ENCODE measurements at places on chromosomes 12 and 14.

GRCh38 chr14:70887207-70887681 lies 20.0 kb upstream of the PCNX1 start:
- DNase-seq: no peak

GRCh38 chr14:74358176-74358829 lies 10.0 kb downstream of the VRTN start:
- DNase-seq: no peak

DNA sequence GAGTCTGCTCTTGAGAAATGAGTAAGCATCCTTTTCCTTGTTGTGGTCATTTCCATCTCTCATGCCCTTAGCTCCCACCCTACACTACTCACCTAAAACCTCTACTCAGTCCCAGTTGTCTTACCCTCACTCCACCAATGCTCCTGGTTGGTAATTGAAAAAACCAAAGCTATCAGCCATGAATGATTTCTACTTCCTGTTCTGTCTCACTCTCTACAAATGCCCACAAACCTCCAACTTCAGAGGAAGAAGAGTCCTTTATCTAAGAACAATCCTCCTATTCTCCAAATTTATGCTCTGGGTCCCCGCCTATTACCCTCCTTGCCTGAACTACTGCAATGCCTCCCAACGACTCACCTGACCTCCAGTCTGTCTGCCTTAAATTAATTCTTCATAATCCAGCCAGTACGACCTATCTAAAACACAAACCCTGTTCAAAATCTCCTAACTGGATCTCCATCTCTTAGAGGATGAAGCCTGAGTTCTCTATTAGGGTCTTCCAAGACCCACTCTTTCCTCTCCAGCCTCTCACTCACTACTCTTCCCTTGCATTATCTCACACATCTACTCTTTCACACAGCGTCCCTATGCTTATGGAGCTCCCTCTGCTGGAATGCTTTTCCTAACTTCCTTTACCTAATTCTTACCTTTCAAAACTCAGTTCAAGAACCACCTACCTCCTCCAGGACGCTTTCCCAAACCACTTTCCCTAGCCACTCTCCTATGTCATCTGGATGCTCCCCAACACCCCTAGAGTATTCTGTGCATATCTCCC lies 2.2 kb downstream of the DHRS1 start:
- no peak for DNase-seq

DNA sequence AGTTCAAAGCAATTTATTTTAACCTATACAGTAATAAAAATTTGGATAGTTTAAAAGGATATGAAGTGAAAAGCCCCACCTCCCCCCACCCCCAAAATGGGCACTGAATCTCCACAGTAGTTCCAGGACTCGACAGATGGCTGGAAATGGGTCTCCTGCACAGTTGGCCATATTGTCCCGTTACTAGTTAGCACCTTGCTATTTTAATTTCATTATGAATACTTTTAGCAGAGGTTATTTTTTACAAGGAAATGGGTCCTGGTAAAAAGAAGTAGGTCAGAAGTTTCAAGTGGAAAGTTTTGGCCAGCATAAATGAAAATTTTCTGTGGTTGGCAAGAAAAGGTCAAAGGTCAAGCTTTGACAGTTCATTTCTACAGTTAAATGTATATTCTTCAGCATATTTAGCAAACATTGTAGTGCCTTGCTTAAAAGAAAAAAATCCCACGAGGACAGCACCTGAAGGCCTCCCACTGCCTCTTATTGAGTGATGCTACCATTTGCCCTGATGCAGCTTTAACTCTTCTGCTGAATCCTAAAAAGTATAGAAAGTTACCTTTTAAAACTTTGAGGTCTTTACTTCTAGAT lies 28.3 kb downstream of the MTHFD1 start:
- DNase-seq: no peak

- no peak for DNase-seq
Measured at GRCh38 chr12:52003016-52003550, 3.7 kb upstream of the TAMALIN start.

GRCh38 chr12:1320021-1320420 lies 274.4 kb downstream of the FBXL14 start:
- DNase-seq: no peak

- DNase-seq: no peak
Measured at GRCh38 chr14:23483236-23483854, 13.8 kb downstream of the NGDN start.

- DNase-seq: no peak
Measured at GRCh38 chr14:68507544-68508081, 285.3 kb downstream of the ZFP36L1 start.

DNA sequence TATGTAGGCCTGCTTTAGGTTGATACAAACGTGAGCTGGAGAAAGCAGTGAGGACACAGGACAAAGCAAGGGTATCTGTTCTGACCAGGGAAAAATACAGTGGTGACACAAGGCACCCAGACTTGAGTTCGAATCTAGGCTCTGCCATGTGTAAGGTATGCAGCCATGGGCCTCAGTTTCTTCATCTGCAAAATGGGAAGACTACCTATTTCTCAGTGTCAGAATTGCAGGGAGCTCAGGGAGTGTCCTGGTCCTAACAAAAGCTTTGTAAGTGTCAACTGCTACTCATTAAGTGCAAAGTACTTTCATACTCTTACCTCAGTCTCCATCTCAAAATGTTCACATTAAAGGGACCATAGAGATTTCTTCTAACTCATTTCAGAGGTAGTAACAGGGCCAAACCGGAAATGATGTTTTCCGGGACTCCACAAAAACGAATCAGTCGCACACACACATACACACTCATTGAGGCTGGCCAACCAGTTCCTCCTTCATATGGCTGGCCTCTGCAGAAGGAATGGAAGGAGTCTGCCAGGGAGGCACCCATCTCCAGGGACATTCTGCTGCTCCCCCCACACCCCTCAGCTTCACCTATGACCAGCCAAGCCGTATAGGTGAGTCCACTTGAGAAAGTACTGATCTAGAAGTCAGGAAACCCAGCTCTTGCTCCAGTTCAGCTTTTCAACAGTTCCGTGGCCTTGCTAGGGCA lies 7.8 kb downstream of the CTDSP2 start:
- no peak for DNase-seq

GRCh38 chr12:26533211-26533610 lies 299.8 kb downstream of the ITPR2 start:
- DNase-seq: no peak

DNA sequence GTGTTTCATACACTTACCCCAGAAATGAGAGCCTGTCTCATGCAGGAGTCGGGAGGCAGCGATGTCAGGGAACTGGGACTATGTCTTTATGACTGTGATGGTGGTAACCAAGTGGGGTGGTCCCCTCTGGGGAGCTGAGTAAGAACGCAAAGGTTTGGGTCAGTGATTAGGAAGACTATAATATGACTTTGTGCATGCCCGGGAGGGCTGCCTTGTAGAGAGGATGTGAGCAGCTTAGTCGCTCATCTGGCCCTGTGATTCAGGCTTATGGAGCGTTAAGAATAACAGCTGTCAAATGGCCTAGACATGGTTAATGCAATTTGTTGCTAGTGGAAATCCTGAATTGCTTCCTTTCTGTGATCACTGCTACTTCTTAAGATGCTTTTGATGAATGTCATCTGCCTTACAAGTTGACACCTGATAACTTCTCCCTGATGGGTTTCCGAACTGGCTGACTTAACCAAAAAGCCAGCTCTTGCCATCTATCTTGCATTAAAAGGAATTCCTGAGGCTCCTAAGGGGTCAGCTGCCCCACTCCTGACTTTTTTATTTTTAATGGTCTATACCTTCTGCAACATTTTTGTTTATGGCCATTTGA lies 35.4 kb upstream of the AACS start:
- DNase-seq: no peak

- DNase-seq: no peak
Measured at GRCh38 chr14:69845050-69845581, 34.1 kb upstream of the SMOC1 start.

GRCh38 chr12:126608607-126609175 lies 1543.5 kb downstream of the AACS start:
- DNase-seq: no peak

DNA sequence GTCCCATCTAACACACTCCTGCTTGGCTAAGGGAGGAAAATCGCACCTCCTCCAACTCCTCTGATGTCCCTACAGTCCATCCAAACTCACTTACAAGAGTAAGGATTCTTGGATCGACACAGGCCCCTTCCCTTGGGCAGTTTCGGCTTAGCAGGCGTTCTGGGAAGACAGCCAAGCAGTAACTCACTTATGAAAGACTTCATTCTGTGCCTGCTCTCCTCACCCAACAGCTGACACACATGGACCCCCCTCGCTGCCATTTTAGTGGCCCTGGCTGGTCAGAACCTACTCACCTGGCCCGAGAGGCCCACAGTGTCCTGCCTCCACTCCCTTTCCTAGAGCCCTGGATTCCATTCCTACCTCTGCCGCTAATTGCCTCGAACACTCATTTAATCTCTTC lies 52.3 kb upstream of the BCL2L14 start:
- DNase-seq: no peak

DNA sequence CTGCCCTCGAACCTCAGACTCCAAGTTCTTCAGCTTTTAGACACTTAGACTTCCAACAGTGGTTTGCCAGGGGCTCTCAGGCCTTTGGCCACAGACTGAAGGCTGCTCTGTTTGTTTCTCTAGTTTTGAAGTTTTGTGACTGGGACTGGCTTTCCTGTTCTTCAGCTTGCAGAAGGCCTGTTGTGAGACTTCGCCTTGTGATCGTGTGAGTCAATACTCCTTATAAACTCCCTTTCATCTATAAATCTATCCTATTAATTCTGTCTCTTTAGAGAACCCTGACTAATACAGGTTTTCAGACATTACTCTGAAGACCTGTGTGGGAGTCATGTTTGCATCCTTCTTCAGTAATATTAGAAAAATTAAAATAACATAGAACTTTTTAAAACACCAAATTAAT lies 289.1 kb downstream of the RMST start:
- no peak for DNase-seq

GRCh38 chr14:77026930-77027537 lies 1.5 kb downstream of the IRF2BPL start:
- DNase-seq: no peak

- DNase-seq: no peak
Measured at GRCh38 chr12:11853126-11853525, 203.7 kb downstream of the ETV6 start.

DNA sequence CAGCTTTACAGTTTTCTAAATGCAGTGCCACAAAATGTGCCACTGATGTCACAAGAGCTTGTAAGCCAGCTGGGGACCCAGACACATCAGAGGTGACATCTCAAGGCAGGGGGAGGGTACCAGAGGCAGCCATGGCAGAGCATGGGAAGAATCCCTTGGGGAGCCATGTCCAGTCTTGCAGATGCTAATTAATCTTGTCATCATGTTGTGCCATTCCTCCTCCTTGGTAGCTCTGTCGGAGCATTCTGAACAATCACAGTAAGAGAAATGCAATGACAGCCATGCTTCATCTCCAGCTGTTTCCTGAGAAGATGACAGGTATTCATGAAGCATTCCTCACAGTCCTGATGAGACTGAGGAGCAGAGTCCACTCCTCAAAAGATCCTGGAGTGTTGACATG lies 287.9 kb downstream of the RPAP3 start:
- no peak for DNase-seq

DNA sequence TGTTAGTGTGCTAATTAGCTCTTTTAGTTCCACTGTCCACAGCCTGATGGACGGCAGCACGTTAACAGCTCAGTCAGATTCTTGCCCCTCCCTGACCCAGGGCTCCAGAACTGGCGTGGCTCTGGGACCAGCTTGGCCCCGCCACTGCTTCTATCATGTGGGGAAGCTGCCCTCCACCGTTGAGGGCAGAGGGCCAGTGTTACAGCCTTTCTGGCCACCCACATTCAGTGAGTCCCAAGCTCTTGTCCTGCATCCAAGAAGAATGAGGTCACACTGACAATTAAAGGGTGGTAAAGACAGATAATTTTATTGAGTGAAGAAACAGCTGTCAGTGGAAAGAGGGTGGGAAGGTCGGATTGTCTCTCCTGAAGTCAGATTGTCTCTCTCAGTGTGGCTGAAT lies 36.9 kb downstream of the BCL2L14 start:
- DNase-seq: no peak

DNA sequence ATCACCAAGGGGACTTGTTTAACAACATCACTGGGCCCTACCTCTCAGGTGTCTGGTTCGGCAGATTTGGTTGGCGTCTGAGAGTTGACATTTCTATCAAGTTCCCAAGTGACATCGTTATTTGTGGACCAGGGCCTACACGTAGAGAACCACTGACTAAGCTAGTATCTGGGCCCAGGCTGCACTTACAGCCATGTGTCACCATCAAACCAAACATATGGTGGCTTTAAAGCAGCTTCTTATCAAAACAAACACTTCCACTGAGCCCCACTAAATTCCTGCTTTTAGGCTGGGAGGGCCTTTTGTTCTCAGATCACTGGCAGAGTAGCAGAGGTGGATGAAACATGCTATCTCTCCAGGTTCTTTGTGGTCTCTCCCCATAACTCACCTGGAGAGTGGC lies 220.5 kb downstream of the PELI2 start:
- DNase-seq: no peak

- no peak for DNase-seq
Measured at GRCh38 chr14:81301371-81301770, 80.6 kb upstream of the GTF2A1 start.

DNA sequence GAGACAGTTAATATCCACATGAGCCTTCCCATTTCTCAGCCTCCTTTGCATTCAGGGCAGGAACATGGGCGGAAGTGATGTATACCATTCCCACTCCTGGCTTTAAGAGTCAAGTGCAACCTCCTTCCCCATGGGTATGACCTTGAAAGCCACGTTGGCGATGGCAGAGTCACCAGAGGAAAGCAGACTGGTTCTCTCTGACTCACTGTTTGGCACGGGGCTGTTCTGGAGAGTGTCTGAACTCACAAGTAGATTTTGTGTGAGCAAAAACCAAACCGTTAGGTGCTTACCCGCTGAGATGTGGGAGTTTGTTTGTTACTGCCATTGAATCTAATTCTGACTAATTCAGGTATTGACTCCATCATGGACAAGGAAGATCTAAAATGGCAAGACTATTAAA lies 36.7 kb upstream of the PZP start:
- DNase-seq: no peak

GRCh38 chr14:100659345-100660001 lies 67.2 kb upstream of the DLK1 start:
- no peak for DNase-seq

GRCh38 chr14:79569072-79569471 lies 642.2 kb downstream of the DIO2 start:
- DNase-seq: no peak

- no peak for DNase-seq
Measured at GRCh38 chr14:93308686-93309345, 24.0 kb downstream of the BTBD7 start.
